Glomerular endothelial cell (primary cell): ENCODE measurements at places on chromosomes 2 and 18.

GRCh38 chr2:44061876-44062275 is 66.1 kb upstream of the LRPPRC start:
- DNase-seq, result no peak

GRCh38 chr2:107025869-107026380 is 140.0 kb upstream of the ST6GAL2 start:
- DNase-seq, result no peak

GRCh38 chr18:6414118-6414722 is 491 bp downstream of the L3MBTL4 start:
- DNase-seq, result no peak

DNA sequence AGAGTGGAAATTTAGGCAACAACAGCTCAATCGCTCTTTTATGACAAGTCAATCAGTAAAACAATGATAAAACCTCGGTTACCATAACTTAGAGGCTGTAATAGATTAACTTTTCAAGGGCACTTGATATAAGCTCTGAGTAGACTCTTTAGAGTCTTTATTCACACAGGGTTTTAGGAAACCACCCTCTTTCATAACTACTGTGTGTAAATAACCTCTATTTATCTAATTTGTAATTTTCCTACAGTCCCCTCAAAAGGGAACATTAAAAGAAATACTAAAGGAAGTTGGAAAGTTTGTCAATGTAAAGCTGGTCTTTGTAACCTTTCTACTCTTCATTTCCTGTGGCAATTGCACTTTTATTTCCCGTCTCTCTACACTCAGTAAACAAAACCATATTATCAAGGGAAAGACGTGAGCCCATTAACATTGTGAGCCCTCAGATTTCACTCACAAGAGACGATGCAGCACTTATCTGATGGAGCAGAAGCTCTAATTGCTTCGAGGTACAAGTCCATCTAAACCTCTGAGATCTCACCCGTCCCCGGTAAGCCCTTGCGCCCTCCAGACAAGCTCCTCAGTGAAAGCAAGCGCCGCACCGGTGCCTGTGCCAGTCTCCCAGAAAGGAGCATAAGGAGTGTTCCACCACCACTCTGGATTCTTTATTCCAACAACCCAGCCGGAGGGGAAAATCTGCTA is 1.1 kb upstream of the HOXD1 start:
- no peak for DNase-seq

GRCh38 chr2:60852282-60852860 is 29.0 kb upstream of the REL start:
- DNase-seq, result no peak

- no peak for DNase-seq
Observed at GRCh38 chr2:128534688-128535392, 216.2 kb upstream of the HS6ST1 start.

- no peak for DNase-seq
Observed at GRCh38 chr2:232525791-232526371, at the start of gene CHRND. TSS of gene CHRND (plus strand) at chr2:232526160. CDS start at chr2:232526216, 56 bp downstream.

DNA sequence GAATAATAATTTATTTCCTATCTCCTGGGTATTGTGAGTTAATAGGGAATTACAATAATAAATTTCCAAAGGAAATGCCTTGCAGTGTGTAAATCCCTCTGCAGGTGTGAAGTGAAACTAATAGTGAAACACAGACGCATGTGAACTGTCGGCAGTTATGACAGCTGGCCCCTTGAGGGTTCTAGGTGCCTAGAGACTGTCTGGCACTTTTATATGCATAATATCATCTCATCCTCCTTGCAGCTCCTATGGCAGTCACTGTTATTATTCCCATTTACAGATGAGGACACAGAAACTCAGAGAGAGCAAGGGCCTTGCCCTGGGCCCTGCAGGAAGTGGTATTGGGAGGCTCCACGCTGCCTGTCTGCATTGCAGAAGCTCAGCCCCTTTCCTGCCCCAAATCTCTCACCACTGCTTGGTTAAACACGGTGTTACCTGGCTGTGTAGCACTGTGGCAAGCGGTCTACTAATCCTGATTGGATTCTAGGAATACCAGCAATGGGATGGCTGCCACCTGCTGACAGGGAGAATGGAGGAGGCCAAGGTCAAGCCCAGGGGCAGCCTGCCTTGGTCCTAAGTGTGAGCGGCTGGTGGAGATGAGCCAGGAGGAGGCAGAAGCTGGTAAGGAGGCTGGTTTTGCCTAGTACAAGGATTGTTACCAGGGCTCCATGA is 32.8 kb upstream of the ACKR3 start:
- no peak for DNase-seq

DNA sequence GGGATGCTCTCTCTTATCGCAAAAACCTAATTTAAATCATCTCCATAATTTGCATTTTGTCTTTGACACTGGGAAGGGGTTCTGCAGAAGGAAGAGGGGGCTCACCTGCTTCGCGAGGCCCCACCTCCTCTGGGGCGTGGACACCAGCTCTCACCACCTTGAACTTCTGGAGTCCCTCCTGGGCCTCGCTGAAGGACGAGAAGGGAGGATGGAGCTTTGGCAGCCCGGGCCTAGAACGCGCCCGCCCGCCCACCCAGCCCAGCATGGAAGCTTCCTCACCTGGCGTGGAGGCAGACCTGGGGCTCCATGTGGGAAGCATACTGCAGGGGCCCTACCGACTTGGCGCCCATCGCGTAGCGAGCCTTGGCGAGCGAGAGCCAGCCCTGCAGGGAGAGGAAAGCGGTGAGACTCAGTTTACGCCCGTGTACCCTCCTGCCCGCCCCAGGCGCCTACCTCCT is 1.1 kb upstream of the IMP4 start:
- no peak for DNase-seq

DNA sequence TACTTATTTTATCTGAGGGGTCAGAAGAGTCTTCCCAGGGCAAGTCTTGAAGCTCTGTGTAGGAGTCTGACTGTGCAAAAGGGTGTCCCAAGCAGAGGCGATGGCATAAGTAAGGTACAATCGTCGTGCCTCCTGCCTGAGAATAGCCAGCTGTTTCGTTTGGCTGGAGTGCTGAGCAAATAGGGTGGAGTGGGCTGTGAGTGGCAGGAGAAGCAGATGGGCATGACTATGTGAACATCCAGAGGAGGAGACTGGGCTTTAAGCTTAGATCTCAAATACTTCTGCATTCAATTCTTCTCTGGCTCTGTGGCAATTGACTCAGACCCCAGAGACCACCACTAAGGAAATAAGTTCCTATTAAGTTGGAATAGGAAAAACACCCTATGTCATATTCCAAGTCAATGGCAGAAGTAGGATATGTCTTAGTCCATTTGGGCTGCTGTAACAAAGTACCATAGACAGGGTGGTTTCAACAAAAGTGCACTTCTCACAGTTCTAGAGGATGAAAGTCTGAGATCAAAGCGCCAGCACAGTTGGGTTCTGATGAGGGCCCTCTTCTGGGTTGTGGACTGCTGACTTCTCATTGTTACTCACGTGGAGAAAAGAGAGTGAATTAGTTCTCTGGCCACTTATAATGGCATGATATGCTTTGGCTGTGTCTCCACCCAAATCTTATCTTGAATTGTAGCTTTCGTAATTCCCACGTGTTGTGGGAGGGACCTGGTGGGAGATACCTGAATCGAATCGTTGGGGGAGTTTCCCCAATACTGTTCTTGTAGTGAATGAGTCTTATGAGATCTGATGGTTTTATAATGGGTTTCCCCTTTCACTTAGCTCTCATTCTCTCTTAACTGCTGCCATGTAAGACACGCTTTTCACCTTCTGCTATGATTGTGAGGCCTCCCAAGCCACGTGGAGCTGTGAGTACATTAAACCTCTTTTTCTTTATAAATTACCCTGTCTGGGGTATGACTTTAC is 120.2 kb downstream of the LPIN1 start:
- no peak for DNase-seq

GRCh38 chr2:178306352-178307073 is 112.2 kb downstream of the OSBPL6 start:
- DNase-seq, result no peak

DNA sequence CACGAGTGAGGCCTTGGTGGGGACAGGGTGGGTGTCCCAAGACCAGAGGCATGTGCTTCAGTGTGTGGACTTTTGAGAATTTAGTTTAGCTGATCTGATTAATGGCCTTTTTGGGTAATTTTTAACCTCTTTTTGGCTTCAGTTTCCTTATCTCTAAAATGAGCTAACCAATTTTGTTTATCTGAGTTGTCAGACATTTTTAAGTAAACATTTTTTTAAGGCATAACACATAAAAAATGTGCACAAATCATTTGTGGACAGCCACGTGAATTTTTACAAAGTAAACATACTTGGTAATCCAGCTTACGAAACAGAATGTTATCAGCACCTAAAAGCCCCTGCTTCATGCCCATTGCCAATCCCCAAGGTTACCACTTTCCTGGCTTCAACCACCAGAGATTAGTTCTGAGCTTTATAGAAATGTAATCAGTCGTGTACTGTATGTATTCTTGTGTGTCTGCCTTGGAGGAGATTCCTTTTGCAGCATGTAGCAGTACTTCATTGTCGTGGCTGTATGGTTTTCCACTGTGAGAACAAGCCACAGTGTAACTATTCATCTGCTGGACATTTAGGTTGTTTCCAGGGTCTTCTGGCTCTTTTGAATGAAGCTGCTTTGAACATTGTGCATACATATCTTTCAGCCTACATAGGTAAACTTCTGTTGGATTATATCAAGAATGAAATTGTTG is 8.4 kb upstream of the INO80C start:
- no peak for DNase-seq

GRCh38 chr2:43360137-43360536 is 133.7 kb upstream of the ZFP36L2 start:
- DNase-seq, result no peak

- DNase-seq, result no peak
Observed at GRCh38 chr18:79571211-79572092, 108.2 kb upstream of the CTDP1 start.
